ENCODE measurements at places on chromosomes 7 and 10.

DNA sequence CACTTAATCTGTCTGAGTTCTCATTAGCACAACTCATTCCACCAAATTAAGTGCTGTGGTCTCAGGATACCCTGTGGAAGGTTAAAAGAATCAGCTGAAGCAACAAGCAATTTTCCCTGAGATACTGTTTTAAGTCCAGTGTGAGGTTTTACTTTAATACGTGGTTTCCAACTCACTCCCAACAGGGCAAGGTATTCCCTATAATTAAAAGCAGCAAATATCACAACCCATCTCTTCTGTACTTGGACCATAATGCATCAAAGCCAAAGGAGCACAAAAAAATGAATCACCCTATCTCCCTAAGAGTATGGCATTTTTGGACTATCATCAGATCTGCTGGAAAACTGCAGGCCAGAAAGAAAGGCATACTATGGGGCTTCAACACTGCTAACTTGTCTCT, 4.9 kb downstream of the CADPS2 start:
- peak; percentile 29 for DNase-seq

DNA sequence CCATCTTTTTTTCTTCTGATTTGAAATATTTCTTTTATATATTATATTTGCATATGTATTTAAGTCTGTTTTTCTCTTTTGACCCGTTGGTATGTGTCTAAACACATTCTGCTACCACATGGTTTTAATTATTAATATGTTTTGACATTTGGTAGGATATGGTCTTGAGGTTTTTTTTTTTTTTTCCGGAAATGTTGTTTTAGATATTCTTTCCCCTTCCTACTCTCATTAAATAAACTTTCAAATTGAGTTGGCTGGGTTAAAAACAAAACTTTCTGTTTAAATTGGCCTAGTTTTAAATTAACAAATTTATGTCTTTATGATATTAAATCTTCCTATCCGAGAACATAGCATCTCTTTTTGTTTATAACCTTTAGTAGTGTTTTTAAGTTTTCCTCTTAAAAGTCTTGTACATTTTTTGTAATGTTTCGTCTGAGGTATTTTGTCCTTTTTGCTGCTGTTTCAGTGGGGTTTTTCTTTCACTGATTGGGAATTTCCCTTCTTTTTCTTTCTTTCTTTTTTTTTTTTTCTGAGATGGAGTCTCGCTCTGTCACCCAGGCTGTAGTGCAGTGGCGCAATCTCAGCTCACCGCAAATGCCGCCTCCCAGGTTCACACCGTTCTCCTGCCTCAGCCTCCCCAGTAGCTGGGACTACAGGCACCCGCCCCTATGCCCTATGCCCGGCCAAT, 25.4 kb downstream of the STAM start:
- DNase-seq, result no peak

GRCh38 chr7:47792521-47793121, 155.6 kb downstream of the PKD1L1 start:
- peak; percentile 43 for DNase-seq

DNA sequence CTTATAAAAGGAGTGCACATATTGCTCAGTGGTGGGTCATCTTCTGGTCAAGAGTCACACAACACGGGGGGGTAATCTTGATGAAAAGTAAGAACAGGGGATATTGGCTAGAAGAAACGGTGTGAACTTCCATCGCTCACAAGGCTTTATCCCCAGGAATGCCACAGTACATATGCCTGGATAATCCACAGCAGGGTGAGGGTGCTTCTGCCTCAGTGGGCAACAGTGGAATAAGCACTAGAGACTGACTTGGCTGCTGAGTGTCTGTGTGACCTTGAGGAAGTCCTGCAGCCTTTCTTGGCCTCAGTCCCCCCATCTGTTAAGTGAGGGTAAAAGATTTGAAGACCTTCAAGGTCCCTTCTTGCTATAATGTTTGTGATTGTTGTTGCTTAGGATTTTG, 44.9 kb upstream of the SHH start:
- no peak for DNase-seq

- no peak for DNase-seq
Measured at GRCh38 chr7:36615852-36616540, 108.3 kb downstream of the AOAH start.

DNA sequence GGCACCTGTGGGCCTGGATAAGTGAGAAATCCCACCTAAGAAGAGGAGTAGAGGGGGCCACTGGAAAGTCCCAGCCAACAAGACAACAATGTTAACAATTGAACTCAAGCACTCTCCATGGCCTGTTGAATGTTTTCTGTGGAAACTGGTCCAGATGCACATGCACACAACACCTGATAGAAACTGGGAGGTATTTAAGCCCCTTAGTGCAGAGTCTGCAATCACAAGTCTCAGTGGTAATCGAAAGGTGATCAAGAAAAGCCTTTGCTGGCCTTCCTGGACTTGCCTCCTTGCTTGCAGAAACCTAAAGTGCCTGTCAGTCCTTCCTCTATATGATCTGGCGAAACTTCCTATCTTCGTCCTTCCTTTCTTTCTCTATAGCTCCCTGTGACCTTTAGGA, 30.6 kb upstream of the HNRNPH3 start:
- no peak for DNase-seq

- no peak for DNase-seq
Measured at GRCh38 chr10:129030603-129030895, 436.5 kb upstream of the MGMT start.

- DNase-seq, result no peak
Measured at GRCh38 chr10:80462299-80462980, 8.3 kb downstream of the TSPAN14 start.

- DNase-seq, result peak; percentile 86
Measured at GRCh38 chr7:7970237-7970530, 1.6 kb downstream of the GLCCI1 start.

GRCh38 chr10:79463578-79464496, 18.4 kb upstream of the ZCCHC24 start:
- no peak for DNase-seq

All from NCI-H1092 treated with DMSO at 0.1 percent for 48 hours (cell line).